ENCODE measurements at places on chromosomes 4 and X.

DNA sequence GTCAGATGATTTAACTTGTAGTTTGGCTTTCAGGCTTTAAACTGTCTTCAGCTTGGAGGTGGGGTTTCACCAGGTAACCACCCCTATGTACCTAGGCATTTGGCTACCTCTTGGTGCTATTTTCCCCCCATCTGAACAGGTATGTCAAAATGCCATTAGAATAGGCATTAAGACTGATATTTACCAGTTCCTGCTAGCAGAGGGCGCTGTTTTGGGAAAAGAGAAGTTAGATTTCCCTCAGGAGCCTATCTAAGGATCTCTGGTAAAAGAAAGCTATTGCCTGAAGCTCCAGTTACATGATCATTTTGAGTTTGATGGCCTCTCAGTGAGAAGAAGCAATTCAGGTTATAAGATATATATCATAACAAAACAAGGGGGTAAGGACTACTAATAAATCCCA lies 879.1 kb downstream of the SH3BGRL start:
- no peak for DNase-seq

DNA sequence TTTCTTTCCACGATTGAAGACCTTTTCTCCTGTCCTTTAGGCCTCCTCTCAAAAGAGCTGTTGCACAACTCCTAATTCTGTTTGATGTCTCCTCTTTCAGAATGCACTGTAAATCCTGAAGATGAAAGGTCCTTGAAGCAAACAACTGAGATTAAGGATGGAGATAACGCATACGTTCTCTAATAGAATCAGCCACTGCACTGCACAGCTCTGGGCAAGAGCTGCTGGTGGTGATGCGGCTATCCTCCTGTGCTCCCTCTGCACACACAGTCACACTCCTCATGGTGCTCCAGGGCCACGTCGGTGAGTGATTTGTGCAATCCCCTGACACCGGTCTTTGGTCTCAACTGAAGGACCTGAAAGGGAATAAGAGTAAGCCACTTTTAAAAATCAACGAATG lies 208.7 kb downstream of the PDGFC start:
- DNase-seq, result no peak

DNA sequence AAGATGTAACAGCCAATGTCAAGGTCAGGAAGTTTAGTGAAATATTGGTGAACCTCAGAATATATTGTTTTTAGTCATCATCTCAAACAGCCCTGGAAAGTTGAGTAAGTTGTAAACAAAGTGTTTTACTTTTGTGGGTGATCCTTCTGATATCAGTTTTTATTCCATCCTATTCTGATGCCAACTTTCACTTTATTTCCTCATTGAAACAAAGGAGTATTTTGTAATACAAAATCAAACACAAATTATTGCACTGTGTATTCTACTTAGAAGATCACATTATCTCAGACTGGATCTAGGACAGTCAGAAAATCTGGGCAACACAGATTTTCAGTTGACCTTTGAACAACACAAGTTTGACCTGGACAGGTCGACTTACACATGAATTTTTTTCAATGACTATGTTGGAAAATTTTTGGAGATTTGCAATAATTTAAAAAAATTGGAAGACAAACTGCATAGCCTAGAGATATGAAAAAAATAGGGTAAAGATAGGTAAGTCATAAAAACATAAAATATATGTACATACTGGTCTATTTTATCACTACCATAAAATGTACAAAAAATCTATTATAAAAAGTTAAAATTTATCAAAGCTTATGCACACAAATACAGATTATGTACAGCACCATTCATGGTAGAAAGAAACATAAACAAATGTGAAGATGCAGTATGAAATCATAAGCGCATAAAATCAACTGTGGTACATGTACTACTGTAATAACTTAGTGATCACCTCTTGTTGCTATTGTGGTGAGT lies 709.1 kb upstream of the FAM241A start:
- DNase-seq, result no peak

- DNase-seq, result no peak
Observed at GRCh38 chrX:143306991-143307937, 210.0 kb downstream of the SPANXN3 start.
